Gastrocnemius medialis (tissue), 4 donors: ENCODE measurements at places on chromosomes 12 and 14. TPM values are rescaled to one million over a fixed set of nuclear protein-coding genes. Genes with fewer than 3 reads are reported as not detected.

STYK1 gene
- not detected for total RNA-seq

TRHDE gene
- 1.0 TPM for total RNA-seq

TAS2R31 gene
- 3.6 TPM for total RNA-seq

CLEC2B gene
- 13.1 TPM for total RNA-seq

PTPRB gene
- 22.7 TPM for total RNA-seq

DUSP16 gene
- total RNA-seq = 15.7 TPM

FAM181A gene
- not detected for total RNA-seq

SLC15A4 gene
- total RNA-seq = 92.7 TPM

GLIPR1L1 gene
- not detected for total RNA-seq

TTC9 gene
- total RNA-seq = 9.4 TPM

DNA sequence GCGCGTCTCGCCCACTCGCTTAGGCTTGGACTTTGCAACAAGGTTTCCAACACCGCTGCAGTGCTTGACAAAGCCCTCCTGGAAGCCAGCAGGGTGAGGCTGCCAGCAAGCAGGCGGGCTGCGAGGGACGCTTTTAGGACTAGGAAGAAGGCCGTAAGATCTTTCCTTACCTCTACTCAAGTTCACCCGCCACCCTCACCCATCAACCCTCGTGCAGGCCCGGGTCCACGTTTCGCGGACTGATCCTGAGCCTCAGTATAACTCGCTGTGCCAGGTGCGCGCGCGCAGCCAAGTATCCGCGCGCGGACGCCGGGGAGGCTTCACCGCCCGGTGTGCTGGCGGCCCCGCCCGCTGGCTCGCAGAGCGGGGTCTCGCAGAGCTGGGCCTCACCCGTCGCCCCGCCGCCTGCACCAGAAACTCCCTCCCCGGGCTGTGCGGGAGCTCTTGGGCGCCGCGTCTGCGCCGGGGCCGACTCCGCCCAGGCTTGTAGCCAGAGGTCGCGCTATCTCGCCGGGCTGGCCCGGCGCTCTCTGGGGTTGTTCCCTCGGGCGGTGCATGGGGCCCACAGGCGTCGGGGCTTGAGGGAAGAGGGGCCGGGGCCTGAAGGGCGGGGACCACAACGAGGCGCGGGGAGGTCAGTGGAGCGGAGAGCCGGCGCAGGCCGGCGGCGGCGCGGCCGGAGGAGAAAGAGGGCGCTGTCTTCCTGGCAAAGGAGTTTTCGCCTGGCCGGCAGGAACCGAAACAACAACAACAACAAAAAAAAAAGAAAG lies 7.6 kb upstream of the SIX1 start:
- no peaks in the 10 kb centered on the region for H3K36me3 ChIP-seq
- H3K27me3 ChIP-seq = no peaks in the 10 kb centered on the region
- peak; percentile 67 for DNase-seq
- peaks cover 34% of the 10 kb centered on the region for H3K4me1 ChIP-seq

- no peaks in the 10 kb centered on the region for H3K36me3 ChIP-seq
- no peaks in the 10 kb centered on the region for H3K4me1 ChIP-seq
- H3K27me3 ChIP-seq = no peaks in the 10 kb centered on the region
- H3K27ac ChIP-seq = peak overlapping the region; percentile 84
- no peak overlapping the region for H3K4me3 ChIP-seq
These were observed 8.0 kb upstream of the MYH6 start for GRCh38 chr14:23415821-23416778.

DNA sequence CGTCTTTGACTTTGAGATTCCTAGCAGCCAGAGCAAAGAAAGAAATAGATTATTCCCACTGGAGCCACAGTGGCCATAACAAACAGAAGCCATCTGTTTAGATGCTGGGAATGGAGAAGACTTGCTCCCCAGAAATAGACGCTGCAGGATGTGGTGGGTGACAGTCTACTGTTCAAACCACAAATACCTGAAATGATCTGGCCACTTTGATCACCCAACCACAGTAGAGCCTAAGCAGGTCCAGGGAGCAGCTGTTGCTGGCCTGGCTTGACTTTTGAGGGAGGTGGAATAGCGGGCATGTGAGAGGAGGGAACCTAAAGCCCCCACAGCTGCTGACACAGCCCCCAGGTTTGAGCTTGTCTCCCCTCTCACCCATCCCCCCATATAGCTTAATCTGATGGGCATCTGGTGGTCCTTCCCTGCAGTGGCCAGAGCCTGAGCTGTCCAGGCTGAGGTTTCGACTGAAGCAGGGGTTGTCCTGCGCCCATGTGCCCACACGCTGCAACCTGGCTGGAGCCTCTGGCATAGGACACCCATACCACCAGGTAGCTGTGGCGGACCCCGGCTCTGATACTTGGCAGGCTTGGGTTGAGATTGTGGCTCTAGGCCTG lies 38.7 kb downstream of the SH2B3 start:
- no peak overlapping the region for H3K4me3 ChIP-seq
- no peaks in the 10 kb centered on the region for H3K36me3 ChIP-seq
- peaks cover 62% of the 10 kb centered on the region for H3K4me1 ChIP-seq
- no peak for DNase-seq

DNA sequence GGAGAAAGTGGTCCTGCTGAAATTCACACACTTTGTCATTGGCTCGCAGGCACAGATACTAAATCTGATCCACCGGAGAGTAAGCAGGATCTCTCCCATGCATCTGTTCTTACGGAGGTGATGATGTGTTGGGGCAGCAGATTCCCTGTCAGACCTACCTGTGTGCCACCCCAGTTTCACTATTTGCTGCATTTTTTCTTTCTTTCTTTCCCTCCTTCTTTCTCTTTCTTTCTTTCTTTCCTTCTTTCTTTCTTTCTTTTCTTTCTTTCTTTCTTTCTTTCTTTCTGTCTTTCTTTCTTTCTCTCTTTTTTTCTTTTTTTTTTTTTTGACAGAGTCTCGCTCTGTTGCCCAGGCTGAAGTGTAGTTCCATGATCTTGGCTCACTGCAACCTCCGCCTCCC lies 37.4 kb downstream of the WSCD2 start:
- H3K27ac ChIP-seq = no peak overlapping the region
- no peaks in the 10 kb centered on the region for H3K27me3 ChIP-seq
- no peak for DNase-seq
- no peaks in the 10 kb centered on the region for H3K4me1 ChIP-seq
- H3K36me3 ChIP-seq = no peaks in the 10 kb centered on the region

DNA sequence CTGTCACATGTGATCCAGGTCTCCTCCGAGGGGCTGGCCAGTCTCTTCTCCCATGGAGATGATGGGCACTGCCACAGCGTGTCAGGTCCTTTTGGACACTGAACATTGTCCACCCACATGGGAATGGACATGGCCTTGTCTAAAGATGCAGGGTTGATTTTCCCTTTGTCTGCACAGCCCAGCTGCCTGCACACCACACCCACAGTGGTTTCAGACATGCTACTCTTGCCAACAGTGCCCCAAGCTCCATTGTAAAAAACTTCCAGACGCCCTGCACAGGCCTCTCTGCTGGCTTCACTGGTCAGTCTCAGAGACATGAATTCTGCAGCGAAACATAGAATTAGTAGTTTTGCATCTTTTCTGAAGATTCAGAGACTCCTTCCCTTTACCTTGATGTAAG lies 18.5 kb downstream of the CD163 start:
- H3K4me3 ChIP-seq = no peak overlapping the region
- H3K27ac ChIP-seq = no peak overlapping the region
- no peak for DNase-seq
- H3K27me3 ChIP-seq = no peaks in the 10 kb centered on the region
- no peaks in the 10 kb centered on the region for H3K4me1 ChIP-seq

DNA sequence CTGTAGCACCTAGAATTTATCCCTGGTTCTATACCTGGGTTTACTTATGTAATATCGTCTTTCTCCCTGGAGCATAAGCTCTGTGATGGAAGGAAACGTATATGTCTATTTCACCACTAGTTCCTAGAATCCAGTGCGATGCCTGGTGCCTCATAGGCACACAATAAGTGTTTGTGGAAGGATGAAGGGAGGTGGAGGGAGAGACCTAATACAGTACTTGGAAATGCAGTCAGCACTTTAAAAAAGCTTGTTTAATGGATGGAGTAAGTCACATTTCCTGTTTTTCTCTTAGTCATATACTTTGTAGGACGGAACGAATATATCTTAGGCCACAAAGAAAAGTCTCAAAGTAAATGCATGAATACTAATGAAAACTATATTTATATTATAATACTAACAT lies 186.5 kb upstream of the HMGA2 start:
- no peak overlapping the region for H3K4me3 ChIP-seq
- H3K4me1 ChIP-seq = no peaks in the 10 kb centered on the region
- H3K27ac ChIP-seq = no peak overlapping the region
- no peak for DNase-seq

DNA sequence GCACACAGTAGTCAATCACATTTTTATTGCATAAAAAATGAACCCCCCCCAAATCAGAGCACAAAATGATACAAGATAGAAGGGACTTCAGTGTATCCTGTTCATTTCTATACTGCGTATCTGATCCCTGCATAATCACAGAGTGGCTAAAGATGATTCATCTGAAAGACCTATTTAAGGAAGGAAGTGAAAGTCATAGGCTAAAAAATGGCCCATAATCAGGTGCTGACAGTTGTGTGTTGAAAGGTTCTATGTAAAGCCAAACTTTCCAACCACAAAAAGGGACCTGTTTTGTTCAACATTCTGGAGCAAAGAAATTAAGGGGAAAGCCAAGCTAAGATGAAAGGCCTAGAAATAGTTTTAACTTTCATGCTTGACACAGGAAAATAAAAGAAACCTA lies 147.8 kb upstream of the ATP2B1 start:
- H3K36me3 ChIP-seq = no peaks in the 10 kb centered on the region
- H3K27me3 ChIP-seq = no peaks in the 10 kb centered on the region
- no peak overlapping the region for H3K4me3 ChIP-seq
- no peak overlapping the region for H3K27ac ChIP-seq
- H3K4me1 ChIP-seq = no peaks in the 10 kb centered on the region

GRCh38 chr14:51963286-51963685 lies 26.1 kb upstream of the RTRAF start:
- H3K27ac ChIP-seq = no peak overlapping the region
- peaks cover 4% of the 10 kb centered on the region for H3K4me1 ChIP-seq
- H3K36me3 ChIP-seq = no peaks in the 10 kb centered on the region
- no peak overlapping the region for H3K4me3 ChIP-seq
- H3K27me3 ChIP-seq = no peaks in the 10 kb centered on the region

- no peak for DNase-seq
- H3K27ac ChIP-seq = no peak overlapping the region
These were observed 328.1 kb downstream of the BTG1 start for GRCh38 chr12:91817517-91817916.

- no peaks in the 10 kb centered on the region for H3K4me1 ChIP-seq
- H3K36me3 ChIP-seq = peaks cover 9% of the 10 kb centered on the region
- no peak overlapping the region for H3K27ac ChIP-seq
These were observed 90.1 kb downstream of the LRRK2 start for GRCh38 chr12:40314927-40315326.

GRCh38 chr12:108650083-108650482 lies 16.4 kb upstream of the SELPLG start:
- no peaks in the 10 kb centered on the region for H3K27me3 ChIP-seq
- no peaks in the 10 kb centered on the region for H3K4me1 ChIP-seq
- H3K27ac ChIP-seq = no peak overlapping the region
- H3K4me3 ChIP-seq = no peak overlapping the region

DNA sequence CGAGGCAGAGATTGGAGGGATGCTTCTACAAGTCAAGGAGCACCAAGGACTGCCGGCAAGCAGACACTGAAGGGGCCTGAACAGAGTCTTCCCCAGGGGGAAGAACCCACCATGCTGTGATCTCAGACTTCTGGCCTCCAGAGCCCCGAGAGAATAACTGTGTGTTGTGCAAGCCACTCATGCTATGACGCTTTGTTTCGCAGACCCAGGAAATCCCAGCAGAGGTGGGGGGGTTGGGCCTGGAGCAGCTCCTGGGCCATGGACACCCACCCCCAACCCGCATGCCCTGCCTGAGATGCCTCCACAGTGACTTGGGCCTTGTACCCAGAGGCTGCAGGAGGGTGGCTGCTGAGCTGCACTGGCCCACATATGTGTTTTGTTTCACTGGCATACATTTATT lies 31.2 kb downstream of the ARL6IP4 start:
- H3K36me3 ChIP-seq = peaks cover 7% of the 10 kb centered on the region
- no peak overlapping the region for H3K27ac ChIP-seq
- H3K4me1 ChIP-seq = no peaks in the 10 kb centered on the region
- DNase-seq = no peak

DNA sequence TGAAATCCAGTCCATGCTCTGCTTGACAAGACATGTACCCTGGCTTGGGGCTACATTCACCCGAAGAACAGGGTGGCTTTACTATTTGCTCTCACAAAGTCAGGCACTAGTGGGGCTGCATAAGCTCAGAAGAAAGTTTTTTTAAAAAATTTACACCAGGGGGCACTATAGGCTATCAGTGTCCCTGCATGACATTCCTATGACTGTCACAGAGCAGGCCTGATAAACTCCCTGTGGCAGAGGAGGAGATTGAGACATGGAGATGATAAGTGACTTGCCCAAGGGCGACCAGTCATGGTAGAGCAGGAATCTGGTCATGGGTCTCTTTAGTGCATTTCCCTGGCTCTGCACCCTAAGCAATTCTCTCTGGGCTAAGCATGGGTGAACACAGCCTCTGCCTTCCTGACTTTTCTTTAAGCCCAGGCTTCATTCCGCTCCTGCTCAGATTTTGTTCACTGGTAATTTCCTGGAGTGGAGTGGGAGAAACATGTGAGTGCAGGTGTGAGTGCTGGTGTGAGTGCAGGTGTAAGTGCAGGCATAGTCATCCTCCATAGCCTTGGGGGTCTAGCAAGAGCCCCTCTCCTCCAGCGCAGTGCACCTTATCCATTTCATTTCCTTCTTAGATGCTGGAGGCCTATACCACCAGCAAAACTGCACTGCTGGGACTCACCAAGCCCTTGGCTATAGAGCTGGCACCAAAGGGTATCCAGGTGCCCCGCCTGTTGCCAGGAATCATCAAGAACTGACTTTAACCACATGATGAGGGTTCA lies 91.6 kb downstream of the DHRS2 start:
- no peak overlapping the region for H3K4me3 ChIP-seq
- DNase-seq = no peak
- no peaks in the 10 kb centered on the region for H3K27me3 ChIP-seq
- H3K4me1 ChIP-seq = no peaks in the 10 kb centered on the region

GRCh38 chr12:95204141-95204866 lies 13.0 kb downstream of the FGD6 start:
- no peaks in the 10 kb centered on the region for H3K36me3 ChIP-seq
- H3K27ac ChIP-seq = no peak overlapping the region
- H3K27me3 ChIP-seq = no peaks in the 10 kb centered on the region
- H3K4me1 ChIP-seq = peaks cover 16% of the 10 kb centered on the region

- no peak overlapping the region for H3K4me3 ChIP-seq
- H3K27ac ChIP-seq = no peak overlapping the region
- H3K4me1 ChIP-seq = no peaks in the 10 kb centered on the region
- no peaks in the 10 kb centered on the region for H3K27me3 ChIP-seq
- no peak for DNase-seq
These were observed 756.5 kb upstream of the TBX3 start for GRCh38 chr12:115440438-115440837.

GRCh38 chr14:74418031-74418430 lies 8.0 kb downstream of the SYNDIG1L start:
- H3K27me3 ChIP-seq = no peaks in the 10 kb centered on the region
- H3K4me3 ChIP-seq = no peak overlapping the region
- DNase-seq = no peak
- no peaks in the 10 kb centered on the region for H3K4me1 ChIP-seq
- no peaks in the 10 kb centered on the region for H3K36me3 ChIP-seq

DNA sequence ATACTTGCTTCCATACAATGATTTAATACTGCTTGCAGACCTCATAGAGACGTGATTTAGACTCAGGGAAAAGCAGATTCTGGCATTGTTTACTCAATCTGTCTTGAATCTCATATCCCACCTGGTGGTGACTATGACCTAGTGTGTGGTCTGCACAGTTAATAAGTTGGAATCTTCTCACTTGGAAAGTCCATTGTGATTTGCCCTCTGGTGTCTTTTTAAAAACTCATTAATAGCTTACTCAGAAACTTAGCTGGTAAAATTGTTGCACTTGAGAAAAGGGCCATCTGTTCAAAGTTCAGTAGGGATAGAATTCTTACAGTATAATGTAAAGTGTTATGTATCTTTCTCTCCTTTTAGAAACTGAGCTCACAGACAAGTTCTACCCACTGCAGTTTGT lies 106.0 kb downstream of the PELI2 start:
- no peaks in the 10 kb centered on the region for H3K27me3 ChIP-seq
- H3K4me3 ChIP-seq = no peak overlapping the region
- peaks cover 14% of the 10 kb centered on the region for H3K4me1 ChIP-seq
